Posterior vena cava (tissue), 2 donors: ENCODE measurements at places on chromosomes 1 and 21. TPM values are rescaled to one million over a fixed set of nuclear protein-coding genes. Genes with fewer than 3 reads are reported as not detected.

DNA sequence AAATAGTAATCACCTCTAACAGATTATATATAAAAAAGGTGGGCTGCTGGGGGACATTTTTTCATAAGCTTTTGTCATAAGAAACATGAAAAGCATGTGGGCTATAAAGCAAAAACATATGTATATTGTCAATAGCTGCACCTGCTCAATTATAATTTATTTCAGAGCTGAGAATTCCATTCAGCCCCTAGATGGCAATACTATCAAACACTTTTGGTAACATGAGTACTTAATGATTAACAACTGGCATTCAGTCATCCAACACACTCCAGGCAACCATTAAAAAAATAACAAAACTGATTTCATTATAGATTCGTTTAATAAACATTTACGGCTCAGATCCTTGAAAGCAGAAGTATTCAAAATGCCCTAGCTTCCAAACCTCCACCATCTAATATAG, 115.1 kb downstream of the KCTD3 start:
- no peak for DNase-seq

The CA6 gene
- not detected for total RNA-seq

DNA sequence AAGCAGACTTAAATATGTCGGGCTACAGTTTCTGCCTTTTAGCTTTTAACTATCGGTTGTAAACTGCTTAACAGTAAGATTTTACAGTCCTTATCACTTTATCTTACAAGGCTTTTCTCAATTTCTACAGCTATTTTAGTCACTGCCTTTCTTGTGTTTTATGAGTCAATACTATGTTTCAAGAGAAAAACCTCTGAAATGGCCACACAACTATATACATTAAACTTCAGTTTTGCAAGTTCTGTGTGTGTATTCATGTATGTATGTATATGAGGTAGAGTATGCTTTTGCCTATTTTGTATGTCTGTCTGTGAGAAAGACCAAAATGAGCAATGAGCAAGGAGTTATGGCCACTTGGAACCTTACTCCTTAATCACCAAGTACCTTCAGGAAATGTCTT, 169.8 kb downstream of the SYT2 start:
- no peak for DNase-seq

DNA sequence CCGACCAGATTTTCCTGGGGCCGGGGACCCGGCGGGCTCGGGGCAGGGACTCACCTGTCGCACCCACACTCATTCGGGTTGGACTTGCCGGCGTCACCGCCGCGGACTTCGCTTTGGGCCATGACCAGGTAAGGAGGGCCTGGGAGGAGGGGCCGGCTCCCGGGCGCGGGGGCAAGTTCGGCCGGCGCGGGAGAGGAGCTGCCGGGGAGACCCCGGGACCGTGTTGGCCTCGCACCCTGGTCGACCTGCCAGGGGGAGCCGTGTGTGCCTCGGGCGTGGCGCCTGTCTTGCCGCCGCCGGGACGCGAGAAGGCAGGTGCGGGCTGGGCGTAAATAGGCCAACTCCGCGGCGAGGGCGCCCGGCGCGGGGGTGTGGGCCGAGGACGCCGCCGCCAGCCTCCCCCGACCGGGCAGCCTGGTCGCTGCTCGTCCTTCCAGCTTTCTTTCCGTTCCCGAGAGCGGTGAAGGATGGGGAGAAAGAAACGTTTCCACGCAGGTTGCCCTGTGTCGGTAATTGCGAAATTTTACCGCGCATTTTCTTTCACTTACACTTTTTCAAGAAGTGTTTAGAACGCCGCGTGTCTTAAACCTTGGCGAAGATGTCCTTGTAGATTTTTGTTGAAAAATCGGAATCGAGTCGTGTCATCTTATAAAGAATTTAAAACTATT, 558 bp downstream of the USP1 start:
- DNase-seq, result peak; percentile 86

GRCh38 chr1:150207281-150207971, 28.5 kb downstream of the ANP32E start:
- DNase-seq, result no peak

The OR10Z1 gene
- total RNA-seq, result not detected

The SMCP gene
- not detected for total RNA-seq

DNA sequence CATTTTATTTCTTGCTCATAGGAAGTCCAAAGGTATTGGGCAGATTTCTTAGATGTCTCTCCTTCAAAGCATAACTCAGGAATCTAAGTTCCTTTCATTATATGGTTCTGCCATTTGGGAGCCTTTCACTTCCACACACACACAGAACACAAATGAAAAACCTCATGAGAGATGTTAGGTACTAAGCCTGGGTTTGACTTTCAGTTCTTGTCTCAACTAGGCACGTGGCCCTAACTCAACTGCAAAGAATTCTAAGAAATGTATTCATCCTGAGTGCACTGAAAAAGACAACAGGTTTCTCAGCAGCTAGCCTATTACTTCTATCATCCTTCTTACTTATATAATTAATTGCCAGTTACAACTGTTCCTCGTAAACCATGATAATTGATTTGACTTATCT, 190.0 kb upstream of the SAMSN1 start:
- DNase-seq, result no peak

DNA sequence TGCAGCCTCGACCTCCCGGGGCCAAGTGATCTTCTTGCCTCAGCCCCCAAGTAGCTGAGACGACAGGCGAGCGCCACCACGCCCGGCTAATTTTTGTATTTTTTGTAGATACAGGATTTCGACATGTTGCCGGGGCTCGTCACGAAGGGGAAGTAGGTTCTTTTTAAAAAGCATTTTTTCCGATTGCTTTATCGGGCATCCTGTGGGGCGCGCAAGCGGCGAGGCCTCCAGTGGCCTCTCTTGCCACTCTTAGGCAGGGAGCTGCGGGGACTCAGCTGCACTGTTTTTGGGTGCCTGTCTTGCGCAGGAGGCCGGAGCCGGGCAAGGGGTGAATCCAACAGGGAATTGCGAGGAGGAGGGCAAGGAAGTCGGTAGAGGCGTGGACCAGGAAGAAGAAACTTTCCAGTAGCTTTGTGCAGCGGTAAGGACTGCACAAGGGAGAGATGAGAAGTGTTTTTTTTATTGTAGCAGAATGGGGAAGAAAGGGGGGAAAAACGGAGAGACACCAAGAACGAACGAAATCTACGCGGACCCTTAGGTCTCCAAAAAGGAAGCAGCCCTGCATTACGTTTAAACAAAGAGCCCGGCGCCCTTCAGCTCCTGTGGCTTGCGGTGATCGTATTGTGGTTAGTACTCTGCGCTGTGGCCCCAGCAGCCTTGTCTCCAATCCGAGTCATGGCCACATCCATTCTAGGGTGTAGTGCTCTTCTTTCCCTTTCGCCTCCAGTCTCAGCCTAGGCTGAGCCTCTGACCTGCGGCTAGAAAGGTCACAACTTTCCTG, 164.8 kb downstream of the PPIAL4G start:
- DNase-seq, result no peak

The IVL gene
- total RNA-seq, result not detected

GRCh38 chr1:172838680-172839313, 179.9 kb downstream of the FASLG start:
- no peak for DNase-seq

DNA sequence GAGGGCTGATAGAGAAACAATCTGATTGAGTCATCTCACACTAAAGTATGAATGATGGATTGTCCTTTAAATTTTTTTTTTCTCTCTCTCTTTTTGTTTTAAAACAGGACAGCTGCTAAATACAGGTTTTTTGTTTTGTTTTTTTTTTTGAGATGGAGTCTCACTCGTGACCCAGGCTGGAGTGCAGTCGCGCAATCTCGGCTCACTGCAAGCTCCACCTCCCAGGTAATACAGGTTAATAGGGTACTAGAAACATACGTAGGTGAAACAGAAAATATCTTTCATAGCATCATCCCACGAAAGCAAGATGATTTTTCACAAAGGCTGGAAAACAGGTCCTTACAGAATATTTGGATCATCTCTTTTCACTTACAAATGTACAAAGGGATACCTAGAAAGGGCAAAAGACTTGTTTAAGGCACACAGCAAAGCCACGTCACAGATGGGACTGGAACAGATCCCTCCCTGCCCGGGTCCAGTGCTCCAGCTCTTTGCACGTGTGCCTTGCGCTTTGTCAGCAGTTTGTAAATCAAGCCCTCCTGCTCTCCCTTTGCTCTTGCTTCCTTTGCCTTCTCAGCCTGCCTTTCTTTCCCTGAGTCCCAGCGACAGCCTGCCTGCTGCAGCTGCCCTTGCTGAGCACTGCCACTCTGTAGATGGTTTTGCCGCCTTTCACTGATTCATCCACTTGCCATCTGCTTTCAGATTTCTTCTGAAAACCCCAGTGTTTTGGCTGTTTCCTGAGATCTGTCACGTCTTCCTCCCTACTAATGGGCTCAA, 171.3 kb upstream of the BEND5 start:
- no peak for DNase-seq

GRCh38 chr1:148315071-148315811, 163.2 kb upstream of the NBPF11 start:
- no peak for DNase-seq

The LCE1D gene
- total RNA-seq, result not detected

DNA sequence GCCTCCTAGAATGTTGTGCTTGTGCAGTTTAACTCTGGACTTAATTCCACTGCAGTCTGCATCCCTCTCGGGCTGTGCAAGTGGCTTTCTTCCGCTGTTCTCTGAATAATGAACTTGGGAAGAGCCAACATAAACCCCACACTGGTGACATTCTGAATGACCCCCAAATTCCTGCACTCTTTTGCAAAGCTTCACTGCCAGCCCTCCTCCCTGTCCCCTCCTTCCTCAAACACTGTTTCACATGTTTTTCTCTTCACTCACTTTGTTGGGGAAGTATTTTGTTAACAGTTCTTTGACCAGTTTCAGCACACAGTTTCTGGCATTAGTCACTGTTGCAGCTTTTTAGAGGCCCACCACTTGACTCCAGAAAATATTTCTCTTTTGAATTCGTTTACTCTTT, 39.7 kb downstream of the GNG12 start:
- no peak for DNase-seq
